ENCODE measurements at places on chromosomes 2 and 18. TPM values are rescaled to one million over a fixed set of nuclear protein-coding genes. Genes with fewer than 3 reads are reported as not detected.
A peak's percentile ranks its signal among the peaks of the same experiment; 100 is the strongest.

GRCh38 chr2:204753841-204754240, 208.6 kb downstream of the PARD3B start:
- H3K27me3 ChIP-seq = no peaks in the 10 kb centered on the region
- no peaks in the 10 kb centered on the region for H3K36me3 ChIP-seq
- H3K27ac ChIP-seq = no peak overlapping the region
- no peak overlapping the region for H3K4me3 ChIP-seq
- H3K4me1 ChIP-seq = peaks cover 14% of the 10 kb centered on the region
- peak; percentile 23 for DNase-seq

GRCh38 chr2:174334781-174335251, at the start of gene SP9:
Gene SP9 (plus strand): TSS chr2:174334954. CDS start chr2:174335093, 139 bp downstream.
- peak; percentile 77 for DNase-seq
- peak within 1 kb of the TSS; percentile 74 for H3K4me3 ChIP-seq
- peaks cover 38% of the 10 kb centered on the region for H3K27me3 ChIP-seq
- H3K4me1 ChIP-seq = no peaks in the 10 kb centered on the region
- no peak within 1 kb of the TSS for H3K27ac ChIP-seq

Gene AFF3
- total RNA-seq = 0.76 TPM

GRCh38 chr2:106995556-106995955, 109.6 kb upstream of the ST6GAL2 start:
- no peak overlapping the region for H3K4me3 ChIP-seq
- peaks cover 2% of the 10 kb centered on the region for H3K4me1 ChIP-seq
- peaks cover 75% of the 10 kb centered on the region for H3K27me3 ChIP-seq
- H3K27ac ChIP-seq = no peak overlapping the region

Gene CDH20
- not detected for total RNA-seq

DNA sequence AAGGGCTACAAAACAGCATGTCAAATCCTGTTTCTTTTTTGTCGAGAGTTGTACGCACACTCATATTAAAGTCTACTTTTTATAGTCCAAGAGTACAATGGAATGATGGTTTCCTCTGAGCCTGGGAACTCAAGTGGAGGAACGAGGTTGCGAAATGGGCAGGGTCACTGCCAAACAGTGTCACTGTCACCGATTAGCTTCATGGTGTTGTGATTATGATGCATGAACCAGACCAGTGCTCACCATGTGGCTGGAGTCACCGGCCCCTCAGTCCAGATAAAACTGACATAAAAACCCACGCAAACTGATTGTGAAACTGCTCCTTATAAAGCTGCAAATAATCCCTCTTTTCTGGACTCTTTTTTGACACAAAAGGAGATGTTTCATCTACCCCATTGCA, 122.0 kb downstream of the COPS8 start:
- H3K4me3 ChIP-seq = peak overlapping the region; percentile 41
- H3K4me1 ChIP-seq = peaks cover 38% of the 10 kb centered on the region
- H3K27ac ChIP-seq = peak overlapping the region; percentile 96
- H3K27me3 ChIP-seq = no peaks in the 10 kb centered on the region
- DNase-seq = peak; percentile 88
- H3K36me3 ChIP-seq = no peaks in the 10 kb centered on the region

Gene G6PC2
- total RNA-seq = not detected

Gene NDUFS1
- total RNA-seq = 87.5 TPM

- peaks cover 31% of the 10 kb centered on the region for H3K4me1 ChIP-seq
- no peaks in the 10 kb centered on the region for H3K36me3 ChIP-seq
- peak; percentile 60 for DNase-seq
- H3K27ac ChIP-seq = peak overlapping the region; percentile 47
- no peak overlapping the region for H3K4me3 ChIP-seq
Observed at GRCh38 chr2:160465002-160465401, 28.6 kb downstream of the RBMS1 start.

GRCh38 chr2:164697688-164698461, 76.6 kb upstream of the GRB14 start:
- no peak overlapping the region for H3K27ac ChIP-seq
- no peak overlapping the region for H3K4me3 ChIP-seq
- DNase-seq = peak; percentile 31
- H3K27me3 ChIP-seq = no peaks in the 10 kb centered on the region
- H3K4me1 ChIP-seq = no peaks in the 10 kb centered on the region
- no peaks in the 10 kb centered on the region for H3K36me3 ChIP-seq

DNA sequence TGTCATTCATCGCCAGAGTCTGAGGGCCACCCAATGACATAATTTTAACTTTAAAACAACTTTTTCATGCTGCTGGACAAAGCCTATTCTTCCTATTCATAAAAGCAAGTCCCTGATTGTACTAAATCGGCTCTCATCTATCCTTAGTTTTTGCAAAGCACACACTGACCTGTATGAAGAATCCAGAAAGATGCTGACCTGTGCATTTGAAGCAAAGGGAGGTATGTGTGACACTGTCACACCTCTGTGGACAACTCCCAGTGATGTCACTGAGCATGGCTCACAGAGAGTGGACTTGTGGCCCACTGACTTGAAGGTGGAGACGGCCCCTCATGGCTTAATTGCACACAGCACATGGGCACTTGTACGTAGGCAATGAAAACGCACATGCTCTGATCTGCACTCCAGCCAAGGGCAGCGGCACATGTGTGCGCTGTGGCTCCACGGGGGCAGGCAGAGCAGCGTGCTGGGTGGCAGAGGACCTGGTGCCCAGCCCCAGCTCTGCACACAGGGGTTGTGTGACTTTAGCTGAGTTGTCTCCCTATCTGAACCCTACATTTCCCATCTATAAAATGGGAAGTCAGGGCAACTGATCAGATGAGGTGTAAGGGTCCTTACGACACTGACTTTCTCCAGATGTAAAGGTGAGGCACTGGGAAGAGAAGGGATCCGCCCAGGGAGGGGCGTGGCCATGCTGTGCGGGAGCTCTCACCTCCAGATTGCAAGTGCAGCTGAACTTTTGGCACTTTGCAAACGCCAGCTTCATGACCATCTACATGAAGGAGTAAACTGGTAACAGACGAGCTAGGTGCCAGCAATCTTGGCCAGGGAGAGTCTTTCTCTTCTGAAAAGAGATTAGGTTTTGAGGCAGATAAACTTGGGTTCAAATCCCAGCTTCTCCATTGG, 14.3 kb upstream of the ODC1 start:
- no peak for DNase-seq
- no peak overlapping the region for H3K27ac ChIP-seq
- peaks cover 8% of the 10 kb centered on the region for H3K4me1 ChIP-seq
- no peaks in the 10 kb centered on the region for H3K27me3 ChIP-seq
- H3K36me3 ChIP-seq = no peaks in the 10 kb centered on the region

Gene RAX
- not detected for total RNA-seq

Gene ST6GAL2
- not detected for total RNA-seq

Gene AMER3
- not detected for total RNA-seq

Gene ALK
- total RNA-seq = not detected

DNA sequence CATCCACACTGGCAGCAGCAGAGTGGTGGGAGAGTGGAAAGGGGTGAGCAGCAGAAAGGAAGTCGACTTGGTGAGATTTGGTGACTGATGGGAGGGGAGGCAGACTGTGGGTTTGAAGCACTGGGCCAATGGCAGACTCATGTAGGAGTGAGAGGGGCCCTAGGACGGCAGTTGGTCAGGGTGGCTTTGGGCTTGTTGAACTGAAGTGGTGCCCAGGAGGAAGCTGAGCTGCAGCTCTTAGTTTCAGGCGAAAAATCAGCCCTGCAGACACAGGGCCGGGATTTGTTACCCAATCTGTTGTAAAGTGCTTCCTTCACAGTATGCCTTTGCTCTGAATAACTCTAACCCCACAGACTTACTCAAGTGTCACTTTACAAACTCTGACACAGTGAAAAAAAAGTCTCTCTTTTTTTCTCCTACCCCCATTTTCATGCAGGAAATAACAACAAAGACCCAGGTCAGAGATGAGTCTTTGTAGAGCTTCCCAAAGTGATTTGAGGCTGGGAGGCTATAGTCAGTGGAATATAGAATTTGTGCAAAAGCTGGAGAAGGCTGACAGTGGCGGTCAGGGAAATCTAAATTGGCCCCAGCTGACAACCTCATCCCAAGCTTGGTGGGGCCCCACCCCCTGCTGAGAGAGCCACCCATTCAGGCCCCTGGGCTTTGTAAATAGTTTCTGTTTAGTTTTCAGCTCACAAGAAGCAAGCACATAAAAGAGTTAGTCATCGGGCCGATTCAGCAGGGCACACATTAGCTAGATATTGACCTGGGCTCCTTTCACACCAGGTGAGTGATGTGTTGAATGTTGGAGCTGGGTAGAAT, 226.9 kb downstream of the VAPA start:
- H3K4me3 ChIP-seq = peak overlapping the region; percentile 8
- peaks cover 43% of the 10 kb centered on the region for H3K4me1 ChIP-seq
- no peaks in the 10 kb centered on the region for H3K27me3 ChIP-seq
- H3K36me3 ChIP-seq = no peaks in the 10 kb centered on the region

Gene FBLN7
- total RNA-seq = 0.11 TPM

DNA sequence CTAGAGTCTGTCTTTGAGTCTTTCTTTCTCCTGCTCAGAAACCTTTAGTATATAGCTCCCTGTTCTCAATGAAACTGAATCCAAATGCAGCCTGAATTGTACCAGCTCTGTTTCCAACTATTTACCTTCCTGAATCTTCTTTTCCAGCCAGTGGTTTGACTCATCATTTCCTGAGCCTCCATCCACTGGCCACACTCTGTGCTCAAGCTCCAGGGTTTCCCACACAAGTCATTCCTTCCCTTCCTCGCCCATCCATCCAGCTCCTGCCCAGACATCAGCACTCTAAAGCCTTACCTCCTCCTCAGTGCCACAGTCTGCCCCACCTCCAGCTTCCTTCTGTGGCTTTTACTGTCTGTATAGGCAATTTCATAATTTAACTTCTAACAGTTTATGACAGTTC, 233.6 kb upstream of the RASGRP3 start:
- peaks cover 36% of the 10 kb centered on the region for H3K4me1 ChIP-seq
- H3K4me3 ChIP-seq = no peak overlapping the region
- H3K27me3 ChIP-seq = no peaks in the 10 kb centered on the region
- H3K27ac ChIP-seq = peak overlapping the region; percentile 35
- DNase-seq = peak; percentile 82
- 0 out of 2 replicates have a peak, but pooled peaks cover 8% of the 10 kb centered on the region for H3K36me3 ChIP-seq

DNA sequence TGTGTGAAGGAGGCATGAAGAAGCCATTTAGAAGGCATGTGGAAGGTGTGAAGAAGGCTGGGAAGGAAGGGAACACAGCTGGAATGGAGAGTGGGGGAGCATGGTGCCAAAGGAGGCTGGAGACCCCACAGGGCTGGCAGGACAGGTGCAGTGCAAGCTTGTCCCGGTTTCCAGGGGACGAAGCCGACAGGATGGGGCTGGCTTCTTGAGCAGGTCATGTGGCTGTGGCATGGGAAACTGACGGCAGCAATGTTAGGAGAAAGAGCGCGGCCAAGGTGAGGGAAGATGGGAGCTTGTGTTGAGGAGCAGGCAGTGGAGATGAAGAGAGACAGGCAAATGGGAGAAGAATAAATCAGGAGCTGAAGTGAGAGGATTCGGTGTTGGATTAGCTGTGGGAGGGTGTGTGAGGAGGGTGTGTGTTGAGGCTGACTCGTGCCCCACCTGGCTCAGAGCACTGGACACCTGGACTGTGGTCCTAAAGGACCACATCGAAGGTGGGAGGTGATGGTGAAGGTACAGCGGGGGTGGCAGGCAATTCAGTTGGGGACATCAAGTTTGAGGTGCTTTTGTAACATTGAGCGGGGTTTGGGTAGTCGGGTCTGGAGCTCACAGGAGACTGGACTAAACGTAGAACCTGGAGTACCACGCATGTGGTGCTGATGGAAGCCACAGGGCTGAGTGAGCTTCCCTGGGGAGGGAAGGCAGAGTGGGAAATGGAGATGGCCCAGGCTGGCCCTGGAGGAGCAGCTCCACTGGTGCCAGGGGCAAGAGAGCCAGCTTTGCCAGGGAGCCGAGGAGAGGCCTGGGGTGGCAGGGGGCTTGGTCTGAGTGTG, 165.6 kb upstream of the HDAC4 start:
- no peak overlapping the region for H3K27ac ChIP-seq
- peaks cover 9% of the 10 kb centered on the region for H3K27me3 ChIP-seq
- no peaks in the 10 kb centered on the region for H3K4me1 ChIP-seq

Gene LINC00305
- not detected for total RNA-seq

- H3K36me3 ChIP-seq = no peaks in the 10 kb centered on the region
- no peak for DNase-seq
- no peak overlapping the region for H3K4me3 ChIP-seq
- H3K27ac ChIP-seq = no peak overlapping the region
Observed at GRCh38 chr18:55113800-55114199, 154.5 kb upstream of the CCDC68 start.

DNA sequence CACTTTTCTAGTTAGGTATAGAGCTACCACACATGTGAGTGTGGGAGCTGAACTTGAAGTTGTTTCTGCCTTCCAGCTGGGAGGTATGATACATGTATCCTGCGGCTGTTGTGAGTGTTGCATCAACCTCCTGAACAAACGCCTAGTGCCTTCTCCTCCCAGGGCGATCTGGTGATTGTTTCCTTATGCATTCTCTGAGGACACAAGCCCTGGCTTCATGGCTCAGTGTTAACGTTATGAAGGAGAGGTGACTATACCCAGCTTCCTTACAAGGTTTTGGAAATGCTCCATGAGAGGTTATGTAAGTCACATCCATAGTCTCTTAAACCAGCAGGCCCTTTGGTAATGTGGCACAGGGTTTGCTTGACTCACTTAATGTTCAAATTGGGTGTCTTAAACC, 64.9 kb downstream of the SPRED2 start:
- peak overlapping the region; percentile 89 for H3K27ac ChIP-seq
- peak; percentile 99 for DNase-seq
- no peak overlapping the region for H3K4me3 ChIP-seq

Gene C2orf80
- total RNA-seq = not detected

DNA sequence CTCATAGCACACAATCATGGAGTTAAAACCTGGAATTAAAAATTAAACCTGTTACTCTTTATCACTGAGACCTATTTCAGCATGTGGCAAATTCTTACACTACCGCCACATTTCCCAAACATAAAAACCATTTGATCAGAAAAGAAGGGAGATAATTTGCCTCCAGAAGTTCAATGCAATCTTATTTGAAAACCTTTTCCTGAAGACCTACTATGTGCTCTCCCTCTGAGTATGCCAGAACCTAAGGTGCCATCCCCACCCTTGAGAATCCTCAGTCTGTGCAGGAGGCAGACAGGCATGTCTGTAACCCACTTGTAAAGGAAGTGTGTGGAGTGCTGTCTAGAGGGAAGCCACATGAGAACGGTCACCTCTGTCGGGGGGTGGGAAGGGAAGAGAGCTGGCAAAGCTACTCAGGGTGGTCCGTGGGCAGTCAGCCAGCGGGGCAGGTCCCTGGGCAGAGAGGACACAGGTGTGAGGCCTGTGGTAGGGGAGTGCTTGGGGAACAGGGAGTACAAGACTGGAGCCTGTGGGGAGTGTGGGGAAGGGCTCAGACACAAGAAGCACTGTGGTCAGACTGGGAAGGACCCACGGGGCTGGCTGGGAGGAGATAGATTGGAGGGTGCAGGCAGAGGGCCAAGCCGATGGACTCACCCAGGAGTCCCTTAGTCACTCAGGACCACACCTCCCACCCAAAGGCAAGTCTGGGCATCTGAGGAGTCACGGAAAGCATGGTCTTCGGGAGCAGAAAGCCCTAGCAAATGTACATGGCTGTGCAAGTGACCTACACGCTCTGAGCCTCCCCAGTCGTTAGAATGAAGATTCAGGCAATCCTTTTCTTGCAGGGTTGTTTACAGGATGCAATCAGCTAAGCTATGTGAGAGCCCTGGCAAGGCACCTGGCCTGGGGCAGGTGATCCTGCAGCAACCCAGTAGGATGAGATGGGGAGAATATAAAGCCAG, 22.8 kb downstream of the CRACDL start:
- no peaks in the 10 kb centered on the region for H3K27me3 ChIP-seq
- no peaks in the 10 kb centered on the region for H3K36me3 ChIP-seq
- H3K4me1 ChIP-seq = peaks cover 60% of the 10 kb centered on the region
- H3K4me3 ChIP-seq = no peak overlapping the region

Gene MTHFD2
- 215 TPM for total RNA-seq

Gene GTF2A1L
- 0.13 TPM for total RNA-seq

Gene CTAGE1
- 0.11 TPM for total RNA-seq

Gene NCKAP5
- total RNA-seq = 0.65 TPM
